ENCODE measurements at places on chromosomes 12 and 14.

GRCh38 chr14:32400480-32400879 lies 71.4 kb downstream of the AKAP6 start:
- DNase-seq = no peak

DNA sequence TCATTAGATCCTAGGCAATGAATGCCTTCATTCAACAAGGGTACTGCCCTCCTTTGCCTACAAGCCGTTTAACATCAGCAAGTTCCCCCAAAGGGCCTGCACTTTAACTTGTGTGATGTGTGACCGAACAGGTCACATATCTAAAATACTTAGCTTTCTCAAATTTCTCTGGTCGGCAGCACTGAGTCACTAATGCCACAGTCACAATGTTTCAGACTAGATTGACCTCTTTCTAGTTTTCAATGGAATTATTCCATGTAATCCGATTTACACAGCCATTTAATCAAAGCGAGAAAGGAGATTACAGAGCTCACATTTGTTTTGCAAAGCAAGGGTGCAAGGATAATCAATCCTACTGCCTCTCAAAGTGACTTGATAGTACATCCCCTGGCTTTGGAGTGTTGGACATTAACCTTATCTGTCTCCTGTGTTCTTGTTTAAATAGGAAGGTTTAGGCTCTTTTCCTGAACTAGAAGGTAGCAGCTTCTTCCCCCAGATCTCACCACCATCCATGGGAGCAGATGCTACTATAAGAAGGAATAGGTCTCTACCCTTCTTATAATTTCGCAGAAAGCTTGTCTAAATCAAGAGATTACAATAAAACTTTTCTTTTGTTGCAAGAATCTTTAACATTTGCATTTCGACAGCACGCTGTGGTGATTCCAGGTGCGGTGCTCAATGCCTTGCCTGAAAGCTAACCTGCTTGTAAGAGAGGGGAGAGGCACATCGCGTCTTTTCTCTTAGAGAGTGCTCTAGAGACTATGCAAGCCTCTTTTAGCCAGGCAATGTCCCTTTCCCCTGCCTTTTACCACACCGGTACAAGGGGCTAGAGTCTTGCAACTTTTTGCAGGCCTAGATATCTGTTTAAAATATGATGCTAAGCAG lies 1.8 kb downstream of the KITLG start:
- DNase-seq = no peak

- no peak for DNase-seq
Measured at GRCh38 chr14:33598582-33598981, 352.3 kb downstream of the EGLN3 start.

DNA sequence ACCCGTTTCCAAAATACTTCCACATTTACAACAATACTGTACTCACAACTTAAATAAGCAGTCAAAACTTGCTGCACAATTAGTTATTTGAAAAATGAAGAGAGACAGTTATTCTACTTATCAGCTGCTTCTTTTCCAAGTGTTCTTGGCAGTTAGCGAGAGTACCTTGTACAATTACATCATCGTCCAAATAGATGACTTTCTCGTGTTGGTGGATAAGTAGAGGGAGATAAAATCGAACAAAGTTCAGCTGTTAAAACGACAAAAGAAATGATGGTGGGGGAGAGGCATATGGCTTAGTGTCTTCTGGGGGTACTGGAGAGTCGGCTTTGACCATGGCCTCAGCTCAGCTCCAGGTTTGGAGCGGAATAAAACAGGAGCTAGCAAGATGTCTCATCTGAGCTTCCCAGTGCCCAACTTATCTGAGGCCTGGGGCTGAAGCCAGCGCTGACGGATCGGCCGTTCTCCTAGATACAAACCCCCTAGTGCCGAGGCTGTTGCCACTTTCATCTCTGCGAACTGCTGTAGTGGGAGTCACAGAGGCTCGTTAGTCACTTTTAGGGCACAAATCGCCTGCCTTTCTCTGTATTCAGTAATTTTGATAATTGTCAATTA lies 31.7 kb downstream of the TDG start:
- no peak for DNase-seq

DNA sequence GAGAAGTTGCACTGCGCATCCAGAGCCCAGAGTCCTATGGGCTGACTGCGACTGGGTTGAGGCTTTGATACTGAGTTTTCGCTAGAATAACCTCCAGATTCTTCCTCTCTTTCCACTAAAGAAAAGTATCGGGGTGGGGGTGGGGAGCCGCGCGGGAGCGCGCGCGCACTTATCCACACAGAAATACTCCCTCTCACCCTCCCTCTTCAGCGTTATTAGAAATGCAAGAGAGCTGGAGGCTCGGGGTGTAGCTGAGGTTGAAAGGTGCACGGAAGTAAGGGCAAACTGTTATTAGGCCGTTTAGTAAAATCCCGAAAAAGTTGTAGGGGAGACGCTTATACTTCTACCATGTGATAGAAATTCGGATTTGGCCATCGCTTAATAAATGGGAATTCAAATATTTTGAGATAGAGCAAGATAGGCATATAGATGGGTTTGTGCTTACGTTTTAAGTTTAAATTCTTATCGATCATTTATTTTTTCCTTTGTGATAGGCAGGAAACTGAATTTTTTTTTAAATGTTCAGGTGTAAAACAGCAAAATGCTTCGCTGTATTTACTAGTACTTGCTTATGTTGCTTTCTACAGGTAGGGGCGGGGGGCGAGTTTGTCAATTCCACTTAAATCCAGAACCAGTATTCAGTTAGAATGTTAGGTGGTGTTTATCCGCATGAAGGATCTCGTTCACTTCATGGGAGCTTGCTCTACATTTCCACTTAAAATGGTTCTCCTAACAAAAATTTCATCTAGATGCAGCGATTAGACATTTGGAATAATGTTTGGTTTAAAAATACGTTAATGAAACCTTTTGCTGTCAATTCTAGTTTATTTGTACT lies 1.1 kb downstream of the ARHGAP5 start:
- DNase-seq = peak; percentile 17

DNA sequence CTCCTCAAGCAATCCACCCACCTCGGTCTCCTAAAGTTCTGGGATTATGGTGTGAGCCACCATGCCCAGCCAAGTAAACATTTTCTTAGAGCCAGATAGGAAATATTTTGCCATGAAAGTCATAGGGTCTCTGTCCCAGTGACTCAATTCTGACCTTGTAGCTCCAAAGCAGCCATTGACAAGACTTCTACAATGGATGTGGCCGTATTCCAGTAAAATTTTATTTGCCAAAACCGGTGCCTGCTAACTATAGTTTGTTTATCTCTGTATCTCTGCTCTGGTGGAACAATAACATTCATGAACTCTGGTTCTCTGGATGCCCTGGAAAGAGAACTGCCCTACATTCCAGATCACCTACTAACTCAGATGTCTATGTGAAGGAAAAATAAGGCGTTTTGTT lies 54.6 kb upstream of the USP44 start:
- DNase-seq = no peak

DNA sequence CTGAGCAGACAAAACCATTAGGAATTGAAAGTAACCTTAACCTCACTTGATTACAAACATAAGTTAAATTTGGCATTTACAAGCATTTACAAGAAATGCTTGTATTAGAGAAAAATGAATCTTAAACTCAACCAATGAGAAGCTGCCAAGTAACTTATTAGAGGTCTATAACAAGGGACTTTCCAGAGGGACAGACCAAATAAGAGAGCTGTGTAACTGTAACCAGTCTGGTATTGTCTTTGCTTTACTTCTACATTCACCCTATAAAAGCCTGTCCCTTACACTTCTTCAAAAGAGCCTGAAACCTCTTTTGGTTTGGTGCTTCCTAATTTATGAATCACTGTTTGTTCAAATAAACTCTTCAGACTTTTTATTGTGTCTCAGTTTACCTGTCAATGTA lies 450.0 kb upstream of the FAR2 start:
- DNase-seq = no peak

DNA sequence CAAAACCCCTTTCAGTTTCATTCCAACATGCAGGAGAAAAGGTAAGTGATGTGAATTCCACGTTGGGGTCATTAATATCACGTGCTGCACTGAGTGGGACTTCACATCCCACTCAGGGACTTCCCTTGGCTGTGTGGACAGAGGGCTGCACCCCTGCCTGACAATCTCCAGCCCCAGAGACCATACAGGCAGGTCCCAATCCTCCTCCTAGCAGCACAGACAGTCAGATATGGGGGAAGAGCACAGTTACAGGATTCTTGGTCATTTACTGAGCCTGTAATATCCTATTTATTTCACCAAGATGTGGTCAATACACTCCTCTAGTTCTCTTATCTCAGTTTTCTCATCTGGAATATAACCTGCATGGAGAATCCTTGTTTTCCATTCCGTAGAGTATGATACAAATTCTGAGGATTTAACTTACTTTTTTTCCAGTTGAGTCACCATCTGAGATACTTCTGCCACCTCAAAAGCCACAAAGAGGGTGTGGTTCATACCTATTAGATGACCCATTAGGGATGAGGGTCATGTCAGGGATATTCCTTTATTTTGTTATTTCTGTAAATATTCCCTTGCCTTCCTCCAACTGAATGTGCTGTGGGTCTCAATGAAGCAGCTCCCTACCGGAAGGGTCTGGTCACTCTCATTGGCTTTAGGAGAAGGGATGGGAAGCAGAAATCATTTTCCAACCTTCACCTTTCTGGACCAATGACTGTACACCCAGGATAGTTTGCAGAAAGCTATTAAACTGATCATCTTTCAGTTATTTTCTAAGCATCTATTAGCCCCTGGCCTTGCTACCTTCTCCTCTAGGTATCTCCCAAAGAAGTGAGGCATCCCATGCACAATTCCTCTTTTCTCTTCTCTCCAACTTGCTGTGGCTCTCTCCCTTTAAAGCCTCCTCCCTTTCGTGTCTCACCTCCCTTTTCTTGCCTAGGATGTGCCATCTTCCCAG lies 43.0 kb upstream of the NTF3 start:
- no peak for DNase-seq

DNA sequence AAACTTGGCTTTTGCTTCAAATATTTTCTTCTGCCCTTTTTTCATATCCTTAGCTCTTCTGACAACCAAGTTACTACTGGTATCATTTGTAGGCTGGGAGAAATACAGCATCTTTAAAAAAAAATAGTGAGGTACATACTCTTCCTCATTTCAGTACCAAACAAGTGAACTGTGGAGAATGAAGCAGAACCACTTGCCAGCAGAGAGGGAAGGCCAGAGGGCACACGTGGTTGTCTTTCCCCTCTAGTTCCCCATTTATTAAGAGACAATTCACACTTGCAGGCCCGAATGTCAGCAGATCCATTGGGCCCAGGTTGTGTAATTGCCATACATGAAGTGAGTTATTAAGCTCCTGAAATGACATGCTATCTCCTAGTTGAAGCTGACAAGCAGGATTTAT lies 3.2 kb downstream of the SUSD6 start:
- DNase-seq = peak; percentile 68

GRCh38 chr12:118327391-118327790 lies 45.3 kb downstream of the TAOK3 start:
- DNase-seq = no peak

DNA sequence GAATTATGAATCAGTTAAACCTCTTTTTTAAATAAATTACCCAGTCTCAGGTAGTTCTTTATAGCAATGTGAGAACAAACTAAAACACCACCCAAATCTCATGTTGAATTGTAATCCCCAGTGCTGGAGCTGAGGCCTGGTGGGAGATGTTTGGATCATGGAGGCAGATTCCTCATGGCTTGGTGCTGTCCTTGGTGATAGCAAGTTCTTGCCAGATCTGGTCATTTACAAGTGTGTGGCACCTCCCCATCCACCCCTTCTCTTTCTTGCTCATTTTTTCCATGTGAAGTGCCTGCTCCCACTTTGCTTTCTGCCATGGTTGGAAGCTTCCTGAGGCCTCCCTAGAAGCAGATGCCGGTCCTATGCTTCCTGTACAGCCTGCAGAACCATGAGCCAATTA lies 102.1 kb upstream of the ANO4 start:
- DNase-seq = no peak

GRCh38 chr14:50882932-50883826 lies 11.3 kb downstream of the ABHD12B start:
- DNase-seq = no peak

- peak; percentile 17 for DNase-seq
Measured at GRCh38 chr14:96362071-96362964, 823 bp downstream of the ATG2B start.

Measured in germinal center (tissue), 1 donor.